ENCODE measurements at places on chromosomes 16 and 17.

DNA sequence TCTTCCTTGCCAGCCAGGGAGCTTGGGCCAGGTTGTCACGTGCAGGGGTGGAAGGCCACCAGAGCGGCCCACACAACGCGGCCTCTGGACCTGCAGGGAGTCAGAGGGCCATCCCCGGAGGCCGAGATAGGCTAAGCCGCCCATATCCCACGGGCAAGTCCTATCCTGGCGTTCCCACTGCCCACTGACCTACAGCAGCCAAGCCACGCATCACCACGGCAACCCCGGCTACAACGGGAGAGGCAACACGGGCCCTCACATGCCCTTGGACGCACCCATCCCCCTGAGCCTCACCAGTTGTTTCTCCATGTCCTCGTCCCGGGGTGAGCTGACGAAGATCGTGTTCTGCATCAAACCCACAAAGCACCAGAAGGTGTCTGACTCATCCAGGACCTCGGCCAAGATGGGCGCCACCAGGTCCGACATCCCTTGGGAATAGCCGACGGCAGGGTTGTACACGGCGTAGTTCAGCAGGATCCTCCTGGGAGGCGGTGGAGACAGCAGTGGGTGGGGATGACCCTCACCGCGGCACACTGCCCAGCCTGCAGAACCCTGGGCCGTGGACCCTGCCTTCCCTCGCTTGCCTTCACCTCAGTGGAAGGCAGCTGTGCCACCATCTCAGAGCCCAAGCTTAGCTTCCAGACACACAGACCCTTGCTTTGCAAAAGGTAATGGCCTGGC is 88.2 kb downstream of the TBC1D16 start:
- no peak for DNase-seq

DNA sequence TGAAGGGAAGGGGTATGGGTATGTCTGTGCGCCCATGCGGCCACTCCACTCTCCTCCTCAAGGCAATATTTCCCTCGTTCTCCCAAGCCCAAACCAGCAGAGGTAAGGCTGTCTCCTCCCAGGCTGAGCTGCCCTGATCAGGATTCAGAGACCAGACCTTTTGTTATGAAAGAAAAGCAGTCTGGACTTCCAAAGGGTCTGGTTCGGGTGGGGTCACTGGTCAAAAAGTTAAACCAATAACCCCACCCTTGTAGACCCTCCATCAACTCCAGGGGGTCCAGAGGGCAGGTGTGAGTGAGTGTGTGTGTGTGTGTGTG is 5.7 kb upstream of the DLX4 start:
- DNase-seq, result no peak

DNA sequence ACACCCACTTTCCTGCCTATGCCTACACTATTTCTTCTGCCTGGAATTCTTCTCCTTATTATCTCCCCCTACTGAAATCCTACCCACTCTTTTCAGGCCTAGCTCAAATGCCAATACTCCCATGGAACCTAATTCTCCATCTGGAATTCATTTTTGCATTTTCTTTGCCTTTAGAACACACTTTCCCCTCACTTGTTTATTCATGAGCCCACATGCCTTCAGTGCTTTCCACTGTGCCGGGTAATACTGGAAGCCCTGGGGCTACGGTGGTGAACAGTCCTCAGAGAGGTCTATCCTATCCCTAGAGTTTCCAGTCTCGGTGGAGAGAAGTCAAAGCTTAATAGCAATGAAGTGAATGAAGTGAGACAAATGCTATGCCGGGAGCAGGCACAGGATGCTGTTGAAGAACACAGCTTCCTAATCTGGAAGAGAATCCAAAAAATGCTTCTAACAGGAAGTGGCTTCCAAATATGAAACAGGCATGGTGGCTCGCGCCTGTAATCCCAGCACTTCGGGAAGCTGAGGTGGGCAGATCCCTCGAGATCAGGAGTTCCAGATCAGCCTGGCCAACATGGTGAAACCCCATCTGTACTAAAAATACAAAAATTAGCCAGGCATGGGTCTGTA is 322.4 kb downstream of the GRIN2A start:
- no peak for DNase-seq

- DNase-seq, result no peak
These were observed 53.2 kb downstream of the NDEL1 start for GRCh38 chr17:8488901-8489300.

- no peak for DNase-seq
These were observed 41.0 kb downstream of the MRPS23 start for GRCh38 chr17:57808882-57809281.

GRCh38 chr17:33019161-33019890 is 27.7 kb downstream of the SPACA3 start:
- no peak for DNase-seq

Measured in NCI-H2107 (cell line).